ENCODE measurements at places on chromosomes 3 and 15.
A peak's percentile ranks its signal among the peaks of the same experiment; 100 is the strongest.

DNA sequence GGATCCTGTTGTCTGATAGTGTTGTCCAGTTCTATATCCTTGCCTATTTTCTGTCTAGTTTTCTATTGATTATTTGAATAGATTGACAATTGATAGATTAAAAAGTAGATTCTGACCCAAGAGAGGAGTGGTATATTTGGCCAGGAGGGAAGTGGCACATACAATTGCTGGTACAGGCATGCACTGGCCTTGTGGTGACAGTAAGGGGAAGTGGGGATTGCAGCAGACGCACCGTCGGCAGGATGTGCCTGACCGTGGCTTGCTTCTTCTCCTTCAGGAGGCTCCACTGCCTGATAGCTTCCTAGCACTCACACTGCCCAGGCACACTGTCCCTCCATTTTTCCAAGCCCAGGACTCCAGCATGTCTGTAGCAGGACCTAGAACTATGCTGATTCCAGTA lies 10.5 kb downstream of the GABRG3 start:
- no peak for DNase-seq

DNA sequence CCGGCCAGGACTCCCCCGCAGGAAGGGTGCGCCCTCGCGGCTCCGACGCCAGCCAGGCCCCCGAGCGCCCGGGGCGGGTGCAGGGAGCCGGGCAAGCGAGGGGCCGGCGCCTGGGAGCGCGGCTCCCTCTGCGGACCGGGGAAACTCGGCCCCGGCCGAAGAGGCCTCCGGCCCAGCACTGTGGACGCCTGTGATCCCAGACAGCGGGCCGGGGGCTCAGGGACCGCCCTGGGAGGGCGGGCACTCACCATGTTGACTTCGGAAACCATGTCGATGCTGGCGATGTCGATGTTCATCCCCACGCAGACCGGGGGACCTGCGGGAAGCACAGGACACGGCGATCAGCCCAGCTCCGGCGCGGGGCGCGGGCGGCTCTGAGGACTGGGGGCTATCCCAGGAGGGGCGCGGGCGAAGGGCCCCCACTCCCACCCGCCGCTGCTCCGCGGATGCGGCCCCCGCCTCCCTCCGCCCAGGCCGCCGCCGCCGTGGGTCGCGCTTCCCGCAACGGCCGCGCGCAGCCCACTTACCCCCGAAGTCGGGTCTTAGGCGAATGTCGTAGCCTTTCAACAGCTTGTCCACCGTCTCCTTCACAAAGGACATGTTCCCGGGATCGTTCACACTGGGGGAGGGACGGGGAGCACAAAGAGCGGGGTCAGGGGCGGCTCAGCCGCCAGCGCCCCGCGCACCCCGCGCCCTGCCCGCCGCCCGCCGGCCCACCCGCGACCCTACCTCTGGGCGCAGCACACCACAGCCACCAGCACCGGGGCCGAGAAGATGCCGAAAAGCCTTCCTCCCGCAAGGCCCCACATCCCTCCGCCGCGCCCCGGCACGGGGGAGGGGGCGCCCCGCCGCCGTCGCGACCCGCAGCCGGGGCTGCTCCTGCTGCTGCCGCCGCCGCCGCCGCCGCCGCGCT lies at the start of gene GABRB3:
TSS of gene GABRB3 (minus strand) at position 913 of the 913 bp plus-strand sequence.
- DNase-seq, result no peak

- no peak for DNase-seq
Measured at GRCh38 chr3:112654492-112654891, 13.5 kb upstream of the CCDC80 start.

- no peak for DNase-seq
Measured at GRCh38 chr15:23869396-23869795, 182.3 kb upstream of the NDN start.

DNA sequence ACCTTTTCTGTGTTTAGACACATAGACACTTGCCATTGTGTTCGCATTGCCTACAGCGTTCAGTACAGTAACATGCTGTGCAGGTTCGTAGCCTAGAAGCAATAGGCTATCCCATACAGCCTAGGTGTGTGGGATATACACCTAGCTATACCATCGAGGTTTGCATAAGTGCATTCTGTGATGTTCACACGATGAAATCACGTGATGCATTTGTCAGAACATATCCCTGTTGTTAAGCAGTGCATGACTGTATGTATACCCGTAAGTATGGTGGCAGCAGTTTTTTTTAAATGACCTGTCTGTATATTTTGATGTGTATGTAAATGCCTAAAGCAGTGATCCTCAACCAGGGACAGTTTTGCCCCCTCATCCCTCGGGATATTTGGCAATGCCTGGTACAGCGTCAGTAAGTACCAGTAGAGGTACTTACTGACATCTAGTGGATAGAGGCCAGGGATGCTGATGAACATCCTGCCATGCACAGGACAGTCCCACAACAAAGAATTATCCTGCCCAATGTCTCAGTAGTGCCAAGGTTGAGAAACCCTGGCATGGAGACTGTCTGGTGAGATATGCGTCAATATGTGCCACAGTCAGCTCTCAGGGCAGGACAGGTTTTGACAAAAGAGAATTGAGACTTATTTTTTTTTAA lies 129.1 kb downstream of the HCN4 start:
- no peak for DNase-seq

GRCh38 chr3:168431491-168431890 lies 335.8 kb upstream of the GOLIM4 start:
- no peak for DNase-seq

DNA sequence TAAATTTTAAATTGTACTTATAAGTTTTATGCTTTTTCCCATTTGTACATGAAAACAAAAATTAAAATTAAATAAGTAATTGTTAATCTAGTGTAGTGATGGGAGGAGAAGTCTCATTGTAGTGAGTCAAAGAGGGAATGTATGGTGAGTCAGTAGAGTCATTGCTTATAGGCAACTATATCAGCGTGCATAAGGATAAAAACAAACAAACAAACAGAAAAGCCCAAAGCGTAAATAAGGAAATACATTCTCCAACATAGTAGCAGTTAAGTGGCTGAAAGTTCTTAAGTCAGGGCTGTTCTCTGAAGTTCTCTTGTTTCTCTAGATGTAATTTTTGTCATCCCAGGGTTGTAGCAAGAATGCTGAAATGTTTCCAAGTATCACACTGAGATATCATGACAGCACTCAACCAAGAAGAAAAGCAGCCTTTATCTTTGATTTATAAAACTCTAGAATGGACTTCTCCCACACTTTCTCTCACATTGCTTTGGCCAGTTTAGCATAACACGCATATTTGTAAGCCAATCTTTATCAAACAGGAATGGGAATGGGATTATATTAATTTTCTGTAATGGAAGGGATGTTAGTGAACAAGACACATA lies 184.1 kb upstream of the TP63 start:
- DNase-seq, result peak; percentile 63

DNA sequence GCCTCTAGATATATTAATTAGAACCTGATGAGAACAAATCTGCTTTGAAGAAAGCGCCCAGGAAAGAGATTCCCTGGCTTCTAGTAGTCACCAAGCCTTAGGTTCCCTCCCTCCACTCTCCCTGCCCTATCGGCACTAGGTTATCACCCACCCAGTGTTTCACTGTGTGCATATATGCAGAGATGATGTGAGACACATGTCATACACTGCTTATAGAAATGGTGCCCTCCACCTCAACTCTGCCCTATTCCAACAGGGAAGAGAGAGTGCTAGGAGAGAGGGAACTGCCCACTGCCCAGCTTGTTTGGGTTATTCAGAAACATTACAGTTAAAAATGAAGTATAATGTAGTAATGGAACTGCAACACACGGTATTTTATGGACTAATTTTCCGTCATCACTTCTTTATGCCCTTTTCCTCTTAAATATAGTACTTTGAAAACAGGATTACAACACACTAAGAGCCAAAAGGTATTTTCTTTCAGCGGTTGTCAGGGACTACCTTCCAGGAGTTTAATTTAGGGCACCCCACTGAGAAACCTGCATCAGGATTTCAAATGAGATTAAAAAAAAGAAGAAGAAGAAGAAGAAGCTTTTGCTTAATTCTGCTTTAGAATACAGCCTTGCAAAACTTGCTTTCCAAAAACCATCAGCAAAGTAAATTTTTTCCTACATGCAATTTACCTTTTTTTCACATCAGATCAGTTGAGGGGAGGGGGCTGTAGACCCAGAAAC lies 55.3 kb downstream of the MEIS2 start:
- no peak for DNase-seq

DNA sequence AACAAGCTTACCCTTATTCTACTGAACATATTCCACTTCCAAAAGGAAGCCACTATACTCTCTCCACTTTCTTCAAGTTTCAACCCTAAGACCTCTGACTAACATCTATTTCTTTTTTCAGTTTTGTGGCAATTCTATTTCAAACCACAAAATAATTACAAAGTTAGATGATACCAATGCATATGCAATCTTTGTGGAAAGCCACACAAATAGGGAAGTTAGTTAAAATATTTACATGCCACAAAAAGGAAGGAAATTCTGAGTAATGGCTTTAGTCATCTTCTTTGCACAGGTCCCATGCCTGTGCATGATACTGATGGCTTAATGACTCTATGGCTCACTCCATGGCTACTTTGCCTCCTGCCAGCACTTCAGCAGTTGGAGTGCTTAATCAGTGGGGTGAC lies 57.0 kb upstream of the MCTP2 start:
- no peak for DNase-seq

- DNase-seq, result no peak
Measured at GRCh38 chr3:14397531-14397930, 4.9 kb upstream of the SLC6A6 start.

DNA sequence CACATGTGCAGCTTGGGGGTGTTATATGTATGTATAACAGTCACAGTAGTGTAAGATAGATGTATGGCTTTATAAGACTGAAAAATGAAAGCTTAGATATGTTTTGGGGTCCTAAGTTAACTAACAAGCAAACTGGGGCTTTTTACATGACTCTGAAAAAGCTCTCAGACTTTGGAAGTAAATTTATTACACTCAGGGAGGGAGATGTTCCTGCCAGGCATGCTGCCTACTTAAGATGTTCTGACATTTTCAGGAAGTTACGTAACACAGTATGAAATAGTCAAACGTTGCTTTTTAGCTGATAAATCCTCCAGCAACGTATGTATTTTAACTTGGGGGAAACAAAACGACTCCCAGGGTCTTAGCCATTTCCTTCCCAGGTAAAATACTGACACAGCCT lies 1.7 kb upstream of the IFT57 start:
- no peak for DNase-seq

DNA sequence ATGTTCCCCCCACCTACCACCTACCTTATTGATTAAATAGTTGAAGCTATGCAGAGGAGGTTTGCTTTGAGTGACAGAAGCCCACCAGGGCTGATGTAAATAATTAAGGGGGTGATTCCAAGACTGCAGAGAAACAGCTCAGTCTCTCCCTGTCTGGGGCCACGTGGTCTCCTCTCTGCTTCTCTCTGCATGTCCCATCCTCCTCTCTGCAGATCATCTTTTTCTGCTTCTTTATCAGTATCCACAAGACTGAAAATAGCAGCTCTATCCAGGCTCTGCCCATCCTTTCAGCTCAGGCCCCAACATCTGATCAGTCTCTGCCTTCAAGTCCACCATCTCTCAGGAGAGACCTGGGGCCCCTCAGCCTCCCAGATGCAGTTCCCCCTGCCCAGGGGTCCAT lies 110.8 kb downstream of the ANP32A start:
- no peak for DNase-seq

GRCh38 chr15:23994273-23994672 lies 307.2 kb upstream of the NDN start:
- DNase-seq, result no peak

GRCh38 chr15:89433686-89434085 lies 62.7 kb downstream of the RHCG start:
- no peak for DNase-seq

All from kidney glomerular epithelial cell (primary cell).